GM23248 (cell line): ENCODE measurements at places on chromosomes 6 and 20.

GRCh38 chr20:24277196-24277595, 192.2 kb upstream of the SYNDIG1 start:
- DNase-seq = no peak

DNA sequence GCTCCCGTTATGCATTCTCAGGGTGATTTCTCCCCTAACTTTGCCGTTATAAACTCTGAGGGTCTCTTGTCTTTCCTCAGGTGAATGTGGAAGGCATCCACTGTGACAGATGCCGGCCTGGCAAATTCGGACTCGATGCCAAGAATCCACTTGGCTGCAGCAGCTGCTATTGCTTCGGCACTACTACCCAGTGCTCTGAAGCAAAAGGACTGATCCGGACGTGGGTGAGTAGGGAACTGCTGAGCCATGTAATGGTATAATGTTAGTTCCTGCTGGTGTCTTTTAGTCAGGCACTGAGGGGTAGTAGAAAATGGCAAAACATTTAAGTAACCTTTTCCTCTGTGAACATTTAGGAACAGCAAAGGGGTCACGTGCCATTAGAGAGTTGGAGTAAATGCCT, 395.4 kb downstream of the ARHGAP18 start:
- DNase-seq = no peak

DNA sequence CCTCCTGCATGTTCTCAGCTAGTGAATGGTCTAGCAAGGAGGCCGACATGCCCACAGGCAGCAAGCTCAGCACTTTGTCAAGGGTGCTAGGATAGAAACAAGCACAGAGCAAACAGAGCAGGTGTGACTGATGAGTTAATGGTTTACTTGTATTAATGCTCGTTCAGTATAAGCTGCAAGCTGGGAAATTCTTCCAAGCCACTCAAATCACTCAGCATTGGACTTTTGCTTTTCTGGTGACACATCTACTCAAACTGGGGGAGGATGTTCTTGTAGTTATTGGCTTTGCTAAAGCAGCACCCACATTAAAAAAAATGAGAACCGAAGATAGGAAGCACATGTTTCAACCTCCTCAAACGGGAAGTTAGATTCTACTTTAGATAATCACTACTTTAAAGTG, 43.1 kb upstream of the NEDD9 start:
- DNase-seq = no peak

DNA sequence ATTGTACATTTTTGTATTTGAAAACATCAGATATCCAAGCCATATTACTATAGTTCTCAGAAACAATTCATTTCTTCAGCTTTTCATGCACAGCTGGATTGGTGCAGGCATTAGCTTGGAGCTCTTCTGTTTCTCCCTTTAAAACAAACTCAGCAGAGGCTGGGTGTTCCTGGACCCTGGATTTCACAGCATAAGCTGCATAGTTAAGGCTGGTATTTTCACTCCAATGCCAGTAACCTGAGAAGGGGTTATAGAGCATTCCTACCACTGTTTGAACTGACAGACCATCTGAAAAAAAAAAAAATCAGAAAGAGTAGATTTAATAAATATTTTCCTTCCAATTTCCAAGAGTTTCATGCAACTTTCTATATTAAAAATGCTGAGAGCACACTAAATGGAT, 20.1 kb upstream of the FAXC start:
- DNase-seq = no peak

DNA sequence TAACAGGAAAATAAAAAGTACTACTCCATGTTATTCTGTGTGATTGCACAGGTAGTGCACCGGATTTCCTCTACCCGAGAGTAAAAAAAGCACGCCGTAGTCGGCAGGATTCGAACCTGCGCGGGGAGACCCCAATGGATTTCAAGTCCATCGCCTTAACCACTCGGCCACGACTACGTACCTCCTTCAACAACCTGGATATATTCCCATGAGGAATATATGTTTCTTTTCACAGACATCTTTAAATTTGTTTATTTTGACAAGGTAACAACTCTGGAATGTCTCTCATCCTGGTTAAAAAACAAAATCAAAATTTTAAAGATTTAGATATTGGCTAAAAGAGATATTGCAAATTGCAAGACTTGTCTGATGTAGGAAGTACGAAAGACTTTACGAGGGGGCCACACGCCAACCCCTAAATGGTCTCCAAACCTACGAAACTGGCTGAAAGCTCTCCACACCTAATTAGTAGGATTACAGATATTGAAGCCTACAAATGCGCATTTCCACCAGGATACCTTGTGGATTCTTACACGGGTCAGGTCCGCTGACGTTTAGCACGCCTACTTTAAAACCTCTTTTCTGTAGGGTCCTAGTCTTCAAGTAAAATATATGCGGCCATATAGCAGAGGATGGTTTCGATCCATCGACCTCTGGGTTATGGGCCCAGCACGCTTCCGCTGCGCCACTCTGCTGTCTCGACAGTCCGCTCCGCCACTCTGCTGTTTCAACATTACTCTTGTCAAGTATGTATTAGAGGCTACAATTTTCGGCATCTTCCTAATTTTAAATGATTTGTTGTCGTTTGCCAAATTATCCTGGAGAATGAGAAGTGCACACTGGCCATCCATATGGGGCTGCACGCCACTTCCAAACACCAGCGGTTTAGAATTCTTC, 52.2 kb upstream of the BTN3A2 start:
- peak; percentile 84 for DNase-seq
